ENCODE measurements at places on chromosomes 11 and 22.

DNA sequence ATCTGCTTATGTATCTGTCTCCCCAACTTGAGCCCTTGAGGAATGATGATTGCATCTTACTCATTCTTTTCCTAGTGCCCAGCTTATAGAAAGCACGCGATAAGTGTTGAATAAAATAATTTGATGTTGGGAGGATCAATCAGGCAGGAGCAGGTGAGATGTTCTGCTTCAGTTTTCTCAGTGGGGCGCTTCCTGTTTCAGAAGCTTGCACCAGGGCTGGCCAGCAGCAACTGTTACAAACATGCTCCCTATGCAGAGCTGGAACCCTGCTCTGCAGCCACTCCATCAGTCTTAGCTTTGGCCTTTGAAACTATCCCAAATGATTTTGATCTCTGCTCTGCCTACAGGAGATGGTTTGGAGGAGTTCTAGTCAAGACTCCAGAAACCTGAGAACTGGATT is 3.9 kb downstream of the ENDOD1 start:
- DNase-seq, result no peak

DNA sequence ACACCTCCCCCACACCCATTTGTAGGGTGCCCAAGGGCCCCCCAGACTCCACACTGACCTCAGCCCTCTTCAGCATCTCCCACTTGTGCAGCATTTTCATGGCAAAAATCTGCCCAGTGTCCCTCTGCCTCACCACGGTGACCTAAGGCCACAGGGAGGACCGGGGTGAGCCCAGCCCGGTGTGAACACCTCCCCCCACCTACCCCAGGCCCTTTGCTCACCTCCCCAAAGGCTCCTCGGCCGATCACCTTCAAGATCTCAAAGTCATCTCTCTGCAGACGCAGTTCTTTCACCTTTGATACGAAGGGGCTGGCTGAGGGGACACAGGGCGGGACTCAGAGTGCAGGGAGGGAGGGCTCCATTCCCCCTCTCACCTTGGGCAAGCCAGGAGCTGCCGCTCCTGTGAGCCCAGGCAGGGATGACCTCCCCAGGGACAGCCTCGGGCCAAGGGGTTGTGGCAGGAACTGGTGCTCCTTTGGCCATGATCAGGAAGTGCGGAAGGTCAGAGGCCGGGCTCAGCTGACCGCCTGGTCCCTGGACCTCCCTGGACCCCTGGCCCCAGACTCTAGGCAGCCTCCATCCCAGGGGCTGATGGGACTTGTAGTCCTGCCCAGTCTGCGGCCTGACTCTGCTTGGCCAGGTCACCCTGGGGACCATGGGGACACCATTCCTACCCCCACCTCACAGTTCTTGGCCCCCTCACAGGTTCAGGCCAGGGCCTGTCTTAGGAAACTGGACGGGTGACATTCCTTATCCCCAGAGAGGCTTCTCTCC is 2.7 kb downstream of the CDC42BPG start:
- no peak for DNase-seq

GRCh38 chr22:20968281-20968977 is 1.4 kb downstream of the AIFM3 start:
- DNase-seq, result no peak

DNA sequence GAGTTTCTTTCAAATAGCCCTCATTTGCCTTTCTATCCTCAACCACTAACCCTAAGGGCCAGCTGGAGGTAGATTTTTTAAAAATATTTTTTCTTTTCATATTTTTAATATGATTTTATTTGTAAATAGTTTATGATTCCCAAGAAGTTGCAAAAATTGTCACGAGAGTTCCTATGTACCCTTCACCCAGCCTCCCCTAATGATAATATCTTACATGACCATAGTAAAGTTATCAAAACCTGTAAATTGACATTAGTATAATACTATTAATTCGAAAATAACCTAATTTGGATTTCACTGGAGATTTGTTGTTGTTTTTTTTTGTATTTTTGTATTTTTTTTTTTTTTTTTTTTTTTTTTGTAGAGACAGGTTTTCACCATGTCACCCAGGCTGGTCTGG is 495.5 kb downstream of the MIAT start:
- no peak for DNase-seq

- no peak for DNase-seq
Observed at GRCh38 chr22:35426801-35427140, 26.8 kb downstream of the MCM5 start.

- DNase-seq, result no peak
Observed at GRCh38 chr11:12454782-12455181, 77.4 kb downstream of the PARVA start.

DNA sequence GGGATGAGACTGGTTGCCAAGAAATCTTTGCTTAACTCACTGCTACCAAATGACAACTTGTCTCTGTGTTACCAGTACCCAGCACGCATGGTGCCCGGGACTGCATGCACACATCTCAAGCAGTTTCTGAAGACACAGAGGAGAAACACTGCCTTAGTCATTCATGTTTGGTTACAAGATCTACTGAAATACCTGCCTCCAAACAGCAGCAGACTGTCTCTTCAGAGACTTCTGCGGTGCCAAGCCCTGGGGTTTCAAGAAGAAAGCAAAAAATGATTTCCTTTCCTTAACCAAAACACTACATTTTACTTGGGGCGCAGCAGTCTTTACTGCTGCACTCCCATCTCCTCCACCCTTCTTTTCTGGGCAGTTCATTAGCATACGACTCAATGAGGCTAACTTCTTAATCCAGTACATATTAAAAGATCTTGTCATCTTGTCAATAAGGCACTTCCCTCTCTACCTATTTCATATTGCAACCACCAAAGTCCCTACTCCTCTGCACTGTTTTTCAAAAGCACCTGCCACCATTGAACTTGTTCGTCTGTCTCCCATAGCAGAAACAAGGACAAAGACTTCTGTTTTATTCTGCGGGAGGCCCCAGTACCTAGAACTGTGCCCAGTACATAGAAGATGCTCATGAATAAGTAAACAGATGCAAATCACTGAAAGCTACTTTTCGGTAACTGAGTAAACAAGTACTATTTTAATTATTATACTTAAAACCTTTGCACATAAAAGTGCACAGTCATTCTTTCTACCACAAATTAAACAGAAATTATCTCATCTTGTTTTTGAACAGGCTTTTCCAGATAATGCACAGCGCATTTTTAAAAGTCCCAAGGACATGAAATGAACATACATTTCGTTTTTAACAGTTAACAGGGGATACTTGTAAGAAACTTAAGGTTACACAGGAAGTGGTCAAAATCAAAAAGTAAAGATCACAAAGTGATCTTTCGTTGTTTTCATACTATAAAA is 4.0 kb downstream of the NAP1L4 start:
- DNase-seq, result no peak

DNA sequence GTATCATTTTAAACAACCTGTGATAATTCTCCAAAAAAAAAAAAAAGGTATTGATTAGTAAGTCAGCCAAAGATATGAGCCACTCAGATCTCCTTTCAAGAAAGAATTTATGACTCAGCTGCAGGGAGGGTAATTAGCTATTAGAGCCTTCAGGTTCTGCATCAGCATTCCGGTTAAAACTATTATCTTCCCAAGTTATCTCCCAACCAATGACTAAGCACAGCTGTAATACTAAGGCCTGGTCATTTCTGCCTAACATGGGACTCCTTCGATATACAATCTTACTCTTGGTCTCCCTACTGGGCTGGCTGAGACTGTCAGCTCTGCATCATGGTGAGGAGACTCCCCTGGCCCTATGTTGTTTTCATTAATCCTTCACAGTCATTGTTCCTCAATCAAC is 60.4 kb downstream of the SBF2 start:
- DNase-seq, result no peak

DNA sequence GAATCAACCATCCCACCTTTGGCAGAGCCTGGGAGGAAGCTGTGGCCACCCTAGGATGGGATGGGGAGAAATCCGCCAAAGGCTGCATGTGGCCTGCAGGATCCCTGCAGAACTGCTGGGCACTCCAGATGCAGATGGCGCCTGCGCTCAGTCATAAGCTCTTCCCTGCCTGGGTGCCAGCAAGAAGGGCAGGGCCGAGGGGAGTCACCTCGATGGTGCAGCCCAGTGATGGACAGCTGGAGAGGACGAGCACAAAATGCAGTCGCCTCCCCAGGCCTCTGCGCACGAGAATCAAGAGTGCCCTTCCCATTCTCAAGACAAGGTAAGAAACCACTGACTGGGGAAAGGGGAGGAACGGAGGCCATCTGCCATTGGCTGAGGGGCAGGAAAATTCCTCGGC is 693.6 kb downstream of the TBC1D22A start:
- no peak for DNase-seq
